Pancreas (tissue), 10 donors: ENCODE measurements at places on chromosomes 11 and 22.

DNA sequence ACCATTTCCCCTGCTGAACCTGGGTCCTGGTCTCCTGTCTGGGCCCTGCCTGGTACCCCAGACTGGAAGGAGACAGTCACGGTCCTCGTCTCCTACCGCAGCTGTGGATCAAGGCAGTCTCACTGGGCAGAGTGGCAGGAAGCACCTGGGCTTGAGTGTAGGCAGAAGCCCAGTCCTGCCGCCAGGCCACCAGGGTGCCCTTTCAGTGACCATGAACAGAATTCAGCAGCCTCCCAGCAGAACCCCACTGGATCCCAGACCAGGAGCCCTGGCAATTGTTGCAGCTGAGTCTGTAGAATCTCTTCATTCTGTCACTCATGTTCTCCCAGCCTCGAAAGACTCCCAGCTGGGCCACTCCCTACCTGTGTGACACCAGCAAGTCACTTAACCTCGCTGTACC, 25.5 kb upstream of the CREB3L1 start:
- no peak for DNase-seq

GRCh38 chr22:35322126-35322525, 22.4 kb downstream of the TOM1 start:
- DNase-seq, result no peak

DNA sequence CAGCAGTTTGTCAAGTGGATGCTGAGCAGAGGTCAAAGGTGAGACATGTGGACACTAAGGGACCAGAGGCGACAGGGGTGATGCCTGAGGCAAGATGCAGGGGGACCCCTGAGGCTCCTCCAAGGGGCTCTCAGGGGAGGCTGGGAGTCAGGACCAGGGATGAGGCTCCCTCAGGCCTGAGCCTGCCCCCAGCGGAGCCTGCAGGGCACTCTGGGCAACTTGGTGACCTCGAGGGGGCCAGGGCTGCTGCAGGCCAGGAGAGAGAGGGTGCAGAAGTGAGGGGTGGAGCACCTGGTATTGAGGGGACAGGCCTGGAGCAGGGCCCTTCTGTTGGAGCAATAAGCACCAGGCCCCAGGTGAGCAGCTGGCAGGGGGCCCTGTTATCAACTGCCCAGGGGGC, 6.1 kb downstream of the EHBP1L1 start:
- no peak for DNase-seq

DNA sequence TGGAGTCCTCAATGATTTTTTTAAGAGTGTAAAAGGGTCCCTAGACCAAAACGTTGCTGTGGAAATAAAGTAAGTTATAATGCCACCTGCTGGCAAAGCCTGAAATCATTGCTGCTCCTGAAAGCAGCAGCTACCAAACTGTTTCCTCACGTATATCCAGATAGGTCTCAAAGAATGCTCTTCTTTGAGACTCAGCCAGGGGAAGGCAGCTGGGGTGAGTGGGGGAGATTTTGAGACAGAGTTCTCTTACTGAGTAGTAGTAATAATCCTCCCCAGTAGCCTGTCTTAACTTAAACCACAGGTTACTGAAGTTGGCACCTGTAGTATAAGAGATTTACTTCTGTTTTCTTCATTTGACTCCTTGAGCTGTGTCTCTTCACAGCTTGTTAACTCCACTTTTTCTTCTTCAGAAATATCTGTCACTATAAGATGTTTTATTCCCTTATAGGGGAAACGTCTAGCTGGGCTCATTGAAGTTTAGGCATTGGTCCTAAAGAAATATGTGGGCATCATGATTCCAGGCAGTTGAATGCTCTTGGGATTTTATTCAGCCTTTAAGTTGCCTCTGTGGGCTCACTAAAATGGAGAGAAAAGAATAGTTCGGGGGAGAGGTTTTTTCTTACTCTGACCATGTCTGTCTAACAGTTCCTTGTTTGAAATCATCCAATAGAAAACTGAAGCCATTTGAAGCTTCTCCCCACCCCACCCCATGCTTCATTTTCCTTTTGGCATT, 77.9 kb downstream of the BTBD10 start:
- DNase-seq, result no peak

- no peak for DNase-seq
Measured at GRCh38 chr11:59724066-59724465, 10.4 kb upstream of the OR10V1 start.

DNA sequence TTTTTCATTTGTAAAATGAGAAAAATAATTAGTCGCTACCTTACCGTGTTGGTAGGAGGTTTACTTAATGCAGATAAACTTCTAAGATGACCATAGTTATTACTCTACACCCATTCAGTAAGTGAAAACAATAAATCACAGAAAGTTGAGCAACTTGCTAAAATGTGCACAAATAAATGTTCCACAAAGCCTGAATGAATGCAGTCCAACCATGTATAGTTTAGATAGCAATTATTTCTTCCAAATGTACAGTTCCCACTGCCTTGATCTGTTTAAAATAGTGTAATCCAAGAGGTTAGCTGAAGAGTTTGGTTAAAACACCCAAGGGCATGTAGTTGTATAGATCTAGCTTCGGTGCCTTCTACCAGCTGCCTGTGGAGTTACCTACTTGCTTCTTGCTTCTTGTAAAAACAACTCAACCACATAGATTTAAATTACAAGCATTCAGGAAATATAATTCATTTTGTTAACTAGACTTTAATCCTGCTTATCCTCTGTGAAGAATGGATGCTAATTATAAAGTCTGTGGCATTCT, 106.3 kb upstream of the CARD18 start:
- no peak for DNase-seq

DNA sequence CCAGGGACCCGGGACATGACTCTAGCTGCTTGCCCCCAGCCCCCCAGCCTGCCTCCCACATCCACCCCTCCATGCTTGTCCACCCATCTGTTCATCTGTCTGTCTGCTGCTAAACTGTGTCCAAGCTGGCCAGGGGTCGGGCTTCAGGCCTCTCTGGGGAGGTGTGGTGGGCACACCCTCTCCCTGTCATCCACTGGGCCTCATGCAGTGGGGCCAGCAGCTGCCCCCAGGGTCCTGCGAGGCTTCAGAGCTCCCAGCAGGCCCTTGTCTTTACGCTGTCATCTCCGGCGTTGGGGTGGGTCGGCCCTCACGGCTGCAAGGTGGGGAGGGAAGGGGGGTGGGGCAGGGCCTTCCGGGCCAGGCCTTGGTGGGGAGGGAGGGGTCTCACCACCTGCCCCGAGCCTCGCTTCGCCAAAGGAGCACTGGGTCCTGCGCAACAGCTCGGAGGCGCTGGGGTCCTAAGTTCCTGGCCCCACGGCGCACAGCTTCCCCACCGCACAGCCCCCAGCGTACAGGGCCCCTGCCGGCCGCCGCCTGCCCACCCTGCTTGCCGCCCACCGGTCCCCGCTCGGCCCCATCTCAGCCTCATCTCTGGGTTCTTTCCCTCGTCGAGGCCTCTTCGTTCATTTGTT, 26.7 kb downstream of the MOB2 start:
- DNase-seq, result no peak

DNA sequence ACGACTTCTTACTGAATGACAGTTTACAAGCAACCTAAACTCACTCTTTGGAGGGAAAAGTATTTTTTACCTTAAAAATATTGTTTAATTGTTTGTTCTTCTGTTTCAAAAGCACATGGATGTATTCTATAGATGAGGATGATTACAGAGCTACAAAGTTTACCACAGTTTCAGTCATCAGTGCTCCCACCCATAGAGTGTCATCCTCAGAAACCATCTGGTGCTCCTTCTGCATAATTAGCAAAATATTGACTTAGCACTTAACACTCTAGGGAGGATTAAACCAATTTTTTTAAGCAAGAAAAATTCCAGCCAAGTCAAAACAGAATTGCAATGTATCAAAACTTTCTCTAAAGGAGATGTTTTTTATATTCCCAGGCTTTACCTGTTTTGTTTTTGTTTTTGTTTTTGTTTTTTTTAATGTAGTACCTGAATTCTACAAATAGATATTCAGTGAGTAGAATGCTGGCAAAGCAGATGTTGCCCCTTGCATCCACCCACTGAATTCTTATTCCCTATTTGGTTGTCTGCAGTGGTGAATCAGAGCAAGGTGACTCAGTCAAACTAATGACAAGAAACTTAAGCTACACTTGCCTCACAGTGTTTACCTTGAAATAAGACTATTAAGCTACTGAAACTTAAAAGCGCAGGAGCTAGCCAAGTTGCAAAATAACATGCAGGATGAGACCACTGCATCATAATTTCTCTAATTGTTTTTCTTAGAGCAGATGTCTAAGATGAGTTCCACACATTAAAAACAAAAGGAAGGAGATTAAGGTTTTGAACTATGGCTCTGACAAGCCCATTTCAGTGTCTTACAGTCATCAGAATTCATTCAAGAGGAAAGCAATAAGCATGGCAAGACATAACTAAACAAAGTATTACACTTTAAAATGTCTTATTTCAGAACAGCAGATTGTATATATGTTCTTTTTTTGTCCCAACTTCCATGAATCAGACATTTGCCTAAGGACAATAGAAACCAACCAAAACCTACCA, 155.1 kb upstream of the SOX6 start:
- no peak for DNase-seq

- DNase-seq, result no peak
Measured at GRCh38 chr11:13438291-13438690, 24.7 kb downstream of the BTBD10 start.

GRCh38 chr11:30481330-30481729, 104.8 kb downstream of the MPPED2 start:
- no peak for DNase-seq

DNA sequence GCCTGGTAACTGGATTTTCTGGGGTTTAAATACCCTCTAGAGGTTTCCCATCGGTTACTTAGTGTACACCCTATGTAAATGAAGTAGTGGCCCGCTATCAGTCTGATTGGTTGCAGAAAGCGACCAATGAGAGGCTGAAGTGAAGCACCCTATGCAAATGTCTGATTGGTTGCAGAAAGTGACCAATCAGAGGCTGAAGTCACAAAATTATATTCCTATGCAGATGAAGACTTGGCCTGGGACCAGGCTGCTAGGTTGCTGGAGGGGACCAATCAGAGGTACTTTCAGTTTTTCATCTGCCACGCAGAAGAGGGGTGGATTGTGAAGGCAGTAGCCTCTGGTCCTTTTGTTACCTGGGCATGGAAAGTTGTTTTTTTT, 134.8 kb downstream of the TBC1D22A start:
- DNase-seq, result no peak
